Stomach (tissue), 19 donors: ENCODE measurements at places on chromosomes 4 and X. TPM values are rescaled to one million over a fixed set of nuclear protein-coding genes. Genes with fewer than 3 reads are reported as not detected.

DNA sequence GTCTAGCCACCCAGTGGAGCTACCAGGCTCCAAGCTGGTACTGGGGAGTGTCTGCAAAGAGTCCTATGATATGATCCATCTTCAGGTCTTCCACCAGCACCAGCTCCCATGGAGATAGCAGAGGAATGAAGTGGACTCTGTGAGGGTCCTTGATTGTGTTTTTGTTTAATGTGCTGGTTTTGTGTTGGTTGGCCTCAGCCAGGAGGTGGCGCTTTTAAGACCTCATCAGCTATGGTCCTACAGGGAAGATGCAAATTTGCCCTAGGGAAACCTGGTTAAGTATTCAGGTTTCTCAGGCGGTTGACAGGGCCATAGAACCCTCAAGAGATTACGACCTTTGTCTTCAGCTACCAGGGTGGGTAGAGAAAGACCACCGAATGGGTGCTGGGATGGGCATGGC is 1141.1 kb downstream of the STIM2 start:
- DNase-seq, result no peak

DNA sequence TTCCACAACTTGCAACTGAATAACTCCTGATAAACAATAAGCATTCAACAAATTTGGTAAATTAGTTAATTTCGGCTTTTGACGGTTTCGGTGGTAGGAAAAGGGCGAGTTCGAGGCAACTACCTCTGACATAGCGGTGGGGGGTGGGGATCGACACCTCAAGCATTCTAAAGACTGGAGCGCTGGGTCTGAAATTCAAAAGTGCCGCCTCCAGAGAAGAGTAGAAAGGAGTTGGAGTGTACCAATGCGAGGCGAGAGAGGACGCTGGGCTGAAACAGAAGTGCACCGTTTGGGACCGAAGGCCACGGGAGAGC is 725 bp downstream of the SMC1A start:
- DNase-seq, result no peak

DNA sequence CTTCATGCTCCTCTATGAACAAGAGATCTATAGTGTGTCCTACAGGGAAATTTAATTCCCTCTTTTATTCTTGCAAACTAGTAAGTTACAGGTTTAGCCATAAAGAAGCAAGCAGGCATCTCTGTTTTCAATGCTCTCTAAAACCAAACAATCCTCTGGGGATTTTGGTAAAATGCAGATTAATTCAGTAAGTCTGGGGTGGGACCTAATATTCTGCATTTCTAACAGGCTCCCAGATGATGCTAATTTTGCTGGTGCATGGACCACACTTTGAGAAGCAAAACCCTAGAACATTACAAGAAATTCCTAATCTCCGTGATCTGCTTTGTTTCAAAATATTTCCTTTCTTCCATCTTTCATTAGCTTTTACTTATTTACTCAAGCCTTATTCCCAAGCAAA is 344.9 kb downstream of the PACRGL start:
- DNase-seq, result no peak

- DNase-seq, result no peak
Measured at GRCh38 chrX:72110051-72110875, 21.5 kb downstream of the RTL5 start.

DNA sequence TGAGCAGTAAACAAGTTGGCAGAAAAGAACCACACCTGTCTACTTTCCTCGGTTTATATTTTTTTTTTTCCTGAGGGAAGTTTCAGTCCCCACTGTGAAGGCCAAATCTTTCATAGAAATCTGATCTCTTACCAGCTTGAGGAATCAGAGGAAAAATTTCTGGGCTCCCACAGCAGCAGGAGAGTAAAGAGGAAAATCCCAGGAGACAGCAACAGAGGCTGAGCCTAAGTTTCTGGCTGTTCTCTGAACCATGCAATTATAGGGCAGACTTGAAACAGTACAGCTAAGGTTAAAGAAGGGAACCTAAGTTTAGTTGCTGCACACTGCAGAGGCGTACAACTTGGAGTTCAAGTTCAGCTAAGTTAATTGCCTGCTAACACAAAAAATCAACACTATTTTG is 1090.9 kb upstream of the INTU start:
- DNase-seq, result no peak

DNA sequence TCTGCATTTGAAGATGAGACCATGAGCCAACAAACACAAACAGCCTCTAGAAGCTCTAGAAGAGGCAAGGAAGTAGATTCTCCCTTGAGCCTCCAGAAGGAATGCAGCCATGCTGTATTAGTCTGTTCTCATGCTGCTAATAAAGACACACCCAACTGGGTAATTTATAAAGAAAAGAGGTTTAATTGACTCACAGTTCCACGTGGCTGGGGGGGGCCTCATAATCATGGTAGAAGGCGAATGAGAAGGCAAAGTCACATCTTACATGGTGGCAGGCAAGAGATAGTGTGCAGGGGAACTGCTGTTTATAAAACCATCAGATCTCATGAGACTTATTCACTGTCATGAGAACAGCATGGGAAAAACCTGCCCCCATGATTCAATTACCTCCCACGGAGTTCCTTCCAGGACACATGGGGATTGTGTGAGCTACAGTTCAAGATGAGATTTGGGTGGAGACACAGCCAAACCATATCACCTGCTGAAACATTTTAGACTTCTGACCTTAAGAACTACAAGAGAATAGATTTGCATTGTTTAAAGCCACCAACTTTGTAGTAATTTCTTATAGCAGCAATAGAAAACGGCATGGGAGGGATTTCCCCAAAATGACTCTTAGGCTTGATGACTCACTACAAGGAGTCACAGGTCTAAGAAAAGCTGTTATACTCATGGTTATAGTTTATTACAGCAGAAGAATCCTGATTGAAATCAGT is 284.4 kb upstream of the SFRP2 start:
- no peak for DNase-seq

DNA sequence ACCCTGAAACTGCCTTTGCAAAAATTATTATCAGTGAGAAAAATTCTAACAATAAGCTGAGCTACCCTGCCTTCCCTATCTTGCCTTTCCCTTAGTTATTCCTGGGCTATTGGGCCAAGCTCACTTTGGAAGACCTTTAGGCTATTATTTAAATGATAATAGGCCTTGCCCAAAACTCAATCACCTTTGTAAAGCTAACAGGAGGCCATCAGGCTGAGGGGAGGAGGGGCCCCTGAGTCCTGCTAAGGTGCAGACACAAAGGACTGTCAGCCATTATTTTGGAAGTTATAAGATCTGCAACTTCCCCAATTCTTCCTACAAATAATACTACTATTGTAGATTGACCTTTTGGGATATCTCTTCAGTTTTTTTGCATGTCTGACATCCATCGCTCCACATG is 278.8 kb upstream of the DIAPH2 start:
- DNase-seq, result no peak

GRCh38 chr4:102091656-102092055 is 253.6 kb downstream of the SLC39A8 start:
- DNase-seq, result no peak

Gene PRKG2
- total RNA-seq, result not detected

Gene RIBC1
- not detected for total RNA-seq

Gene RTL3
- total RNA-seq, result not detected

Gene IL1RAPL2
- not detected for total RNA-seq
